Hematopoietic multipotent progenitor cell treated with erythropoietin and hydrocortisone succinate and interleukin-3 and kit ligand, for 17 days (in vitro differentiated cells): ENCODE measurements at places on chromosomes 7 and 10.

DNA sequence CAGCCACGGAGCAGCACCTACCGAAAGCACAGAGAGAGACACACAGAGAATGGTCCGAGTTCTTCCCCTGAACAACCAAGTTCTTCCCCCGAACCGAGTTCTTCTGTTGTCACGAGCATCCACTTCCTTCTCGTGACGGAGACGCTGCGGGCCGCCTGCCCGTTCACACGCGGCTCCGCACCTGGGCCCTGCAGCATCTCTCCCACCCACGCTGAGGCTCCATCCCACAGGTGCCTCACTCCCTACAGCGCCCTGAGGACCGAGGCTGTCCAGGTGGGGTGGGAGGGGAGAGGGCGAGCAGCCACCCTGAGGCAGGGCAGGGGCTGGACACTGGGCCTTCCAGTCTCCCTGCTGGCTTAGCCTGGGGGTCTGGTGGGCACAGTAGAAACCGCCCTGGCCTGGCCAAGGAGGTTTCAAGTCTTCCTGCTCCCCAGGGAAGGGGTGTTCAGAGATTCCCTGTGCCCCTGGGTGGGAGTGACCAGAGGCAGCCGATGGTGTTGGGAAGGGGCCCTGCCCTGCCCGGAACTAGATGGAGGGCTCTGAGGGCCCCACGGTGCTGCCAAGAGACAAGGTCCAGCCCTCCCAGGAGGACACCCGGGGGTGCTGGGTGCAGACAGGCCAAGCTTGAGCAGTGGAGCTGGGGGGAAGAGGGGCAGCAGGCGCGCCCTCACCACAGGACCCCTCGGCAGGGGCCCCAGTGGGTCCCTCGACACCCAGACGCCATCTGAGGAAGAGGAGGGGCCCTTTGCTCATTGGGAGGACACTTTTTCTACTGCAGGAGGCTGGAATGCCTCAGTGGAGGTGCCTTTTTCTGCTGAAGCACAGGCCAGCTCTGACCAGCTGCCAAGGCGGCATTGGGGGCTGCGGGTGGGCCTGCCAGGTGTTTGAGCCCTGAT, 5.2 kb upstream of the NKX6-2 start:
- DNase-seq = no peak

DNA sequence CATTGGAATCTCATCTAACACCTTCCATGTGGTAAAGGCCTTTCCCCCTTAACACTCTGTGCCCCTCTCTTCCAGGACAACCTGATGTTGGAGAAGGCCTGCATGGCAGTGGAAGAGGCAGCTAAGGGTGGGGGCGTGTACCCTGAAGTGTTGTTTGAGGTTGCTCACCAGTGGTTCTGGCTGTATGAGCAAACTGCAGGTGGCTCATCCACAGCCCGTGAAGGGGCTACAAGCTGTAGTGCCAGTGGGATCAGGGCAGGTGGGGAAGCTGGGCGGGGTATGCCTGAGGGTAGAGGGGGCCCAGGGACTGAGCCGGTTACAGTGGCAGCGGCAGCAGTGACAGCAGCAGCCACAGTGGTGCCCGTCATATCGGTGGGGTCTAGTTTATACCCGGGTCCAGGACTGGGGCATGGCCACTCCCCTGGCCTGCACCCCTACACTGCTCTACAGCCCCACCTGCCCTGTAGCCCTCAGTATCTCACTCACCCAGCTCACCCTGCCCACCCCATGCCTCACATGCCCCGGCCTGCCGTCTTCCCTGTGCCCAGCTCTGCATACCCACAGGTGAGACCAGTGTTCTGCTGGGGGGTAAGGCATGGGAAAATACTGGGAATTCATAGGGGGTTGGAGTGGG, 12.4 kb downstream of the NDST2 start:
- no peak for DNase-seq

DNA sequence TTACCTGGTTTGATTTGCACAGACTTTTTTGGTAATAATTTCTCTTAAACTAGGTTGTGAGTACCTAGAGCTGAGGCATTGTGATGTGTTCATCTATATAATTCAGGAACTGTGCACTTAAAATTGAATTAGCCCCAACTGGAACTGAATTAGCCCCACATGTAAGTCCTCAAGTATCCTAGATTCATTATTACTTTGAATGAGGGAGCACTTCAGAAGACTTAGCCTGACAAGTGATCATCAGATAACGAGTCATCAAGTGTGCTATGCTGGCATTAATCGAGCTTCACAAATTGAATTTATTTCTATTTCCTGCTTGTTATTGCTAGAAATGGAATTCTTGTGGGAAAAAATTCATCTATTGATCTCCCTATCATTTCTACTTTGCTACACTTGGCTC, 323.4 kb upstream of the SEMA3D start:
- no peak for DNase-seq

- no peak for DNase-seq
Observed at GRCh38 chr10:47381103-47381395, 3.0 kb downstream of the ZNF488 start.

GRCh38 chr7:18778594-18778993, 283.0 kb downstream of the HDAC9 start:
- no peak for DNase-seq

GRCh38 chr7:91424371-91424770, 160.1 kb downstream of the FZD1 start:
- DNase-seq = no peak

- DNase-seq = no peak
Observed at GRCh38 chr7:110861163-110861562, 229.8 kb upstream of the LRRN3 start.

DNA sequence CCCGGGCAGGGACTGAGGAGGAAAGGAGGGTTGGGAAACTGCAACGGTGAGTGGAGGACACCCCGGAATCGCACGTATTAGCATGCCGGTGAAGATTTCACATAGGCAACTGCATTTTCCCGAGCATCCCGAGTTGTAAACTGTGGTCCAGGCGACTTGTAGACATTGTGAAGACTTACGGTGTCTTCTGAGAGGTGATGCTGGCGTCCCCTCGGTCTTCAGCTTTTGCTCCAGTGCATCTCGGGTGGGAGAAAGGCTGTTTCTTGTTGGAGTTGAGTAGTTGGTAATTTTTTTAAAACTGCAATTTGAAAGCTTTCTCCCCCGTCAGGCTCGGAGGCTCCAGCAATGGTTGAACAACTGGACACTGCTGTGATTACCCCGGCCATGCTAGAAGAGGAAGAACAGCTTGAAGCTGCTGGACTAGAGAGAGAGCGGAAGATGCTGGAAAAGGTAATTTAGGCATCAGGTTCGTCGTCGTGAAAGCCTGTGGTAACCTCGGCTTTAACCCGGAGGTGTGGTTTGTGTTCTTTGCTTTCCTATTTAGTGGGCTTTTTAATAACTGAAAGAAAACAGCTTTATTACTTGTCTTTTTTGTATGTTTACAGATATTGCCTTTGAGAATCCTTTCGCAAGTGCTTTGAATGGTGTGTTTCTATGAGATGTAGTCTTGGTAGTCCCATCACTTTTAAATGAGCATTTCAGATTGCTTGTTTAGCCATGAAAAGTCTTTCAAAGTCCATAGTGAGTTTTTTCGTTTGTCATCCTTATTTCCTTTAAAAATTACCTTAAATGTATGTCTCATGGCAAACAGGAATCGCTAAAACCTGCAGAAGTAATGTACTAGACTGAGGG, 687 bp downstream of the HELLS start:
- no peak for DNase-seq

DNA sequence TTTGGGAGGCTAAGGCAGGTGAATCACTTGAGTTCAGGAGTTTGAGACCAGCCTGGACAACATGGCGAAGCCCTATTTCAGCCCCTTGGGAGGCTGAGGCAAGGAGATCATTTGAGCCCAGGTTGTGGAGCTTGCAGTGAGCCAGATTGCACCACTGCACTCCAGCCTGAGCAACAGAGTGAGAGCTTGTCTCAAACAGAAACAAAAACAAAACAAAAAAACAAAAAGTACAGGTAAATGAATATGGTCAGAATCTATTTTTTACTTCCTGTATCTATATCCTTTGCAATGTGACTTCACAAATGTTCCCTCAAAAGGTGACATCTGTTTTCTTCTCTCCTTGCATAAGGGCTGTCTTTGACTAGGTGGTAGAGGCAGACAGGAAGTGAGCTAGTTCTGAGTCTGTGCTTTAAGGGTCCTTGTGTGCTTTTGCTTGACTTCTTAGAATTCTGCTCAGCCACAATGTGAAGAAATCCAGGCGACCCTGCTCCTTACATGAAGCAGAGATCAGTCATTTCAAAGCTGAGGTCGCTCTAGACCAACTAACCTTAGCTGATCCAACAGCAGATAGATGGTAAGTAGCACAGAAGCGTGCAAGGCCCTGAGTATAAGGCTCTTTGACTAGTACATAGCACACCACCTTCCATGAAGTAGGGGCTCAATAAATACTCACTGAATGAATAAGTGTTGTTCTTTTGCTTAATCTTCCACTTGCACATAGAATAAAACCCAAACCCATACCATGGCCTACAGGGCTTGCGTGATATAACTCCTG, 423.2 kb upstream of the PCDH15 start:
- no peak for DNase-seq

- DNase-seq = no peak
Observed at GRCh38 chr7:33719059-33719581, 186.2 kb upstream of the BMPER start.

DNA sequence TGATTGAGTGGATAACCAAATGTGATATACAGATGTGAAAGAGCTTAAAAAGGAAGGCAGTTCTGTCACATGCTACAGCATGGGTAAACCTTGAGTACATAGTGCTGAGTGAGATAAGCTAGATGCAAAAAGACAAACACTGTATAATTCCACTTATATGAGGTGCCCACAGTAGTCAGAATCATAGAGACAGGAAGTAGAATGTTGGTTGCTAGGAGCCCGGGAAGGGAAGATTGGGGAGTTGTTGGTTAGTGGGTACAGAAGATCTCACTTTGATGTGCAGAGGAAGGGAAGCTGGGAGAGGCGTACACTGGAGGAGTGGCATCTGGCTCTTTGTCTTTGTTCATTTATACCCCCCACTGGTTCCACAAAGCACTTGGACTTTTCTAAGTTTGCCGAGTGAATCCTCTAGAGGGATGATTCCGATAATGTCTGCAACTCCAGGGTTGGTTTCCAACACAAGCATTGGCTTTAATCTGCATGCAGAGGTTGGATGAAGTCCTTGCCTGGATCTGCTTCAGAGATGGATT, 39.5 kb downstream of the TSPAN14 start:
- no peak for DNase-seq

DNA sequence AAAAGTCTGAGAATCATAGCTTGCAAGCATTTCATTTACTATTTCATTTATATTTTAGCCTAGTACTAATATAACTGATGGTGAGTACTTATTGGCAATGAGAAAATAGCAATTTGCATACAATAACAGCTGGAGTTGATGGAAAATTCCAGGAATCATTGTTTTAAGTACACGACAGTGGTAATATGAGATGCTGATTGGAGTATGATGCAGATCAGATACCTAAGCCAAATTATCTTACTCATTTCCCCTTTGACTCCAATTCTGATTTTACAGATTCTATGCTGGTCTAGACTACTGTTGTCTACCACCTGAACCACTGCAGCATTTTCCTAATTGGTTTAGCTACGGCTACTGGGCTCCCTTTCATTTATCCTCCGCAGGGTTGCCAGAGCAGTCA, 36.7 kb downstream of the GNG11 start:
- no peak for DNase-seq

DNA sequence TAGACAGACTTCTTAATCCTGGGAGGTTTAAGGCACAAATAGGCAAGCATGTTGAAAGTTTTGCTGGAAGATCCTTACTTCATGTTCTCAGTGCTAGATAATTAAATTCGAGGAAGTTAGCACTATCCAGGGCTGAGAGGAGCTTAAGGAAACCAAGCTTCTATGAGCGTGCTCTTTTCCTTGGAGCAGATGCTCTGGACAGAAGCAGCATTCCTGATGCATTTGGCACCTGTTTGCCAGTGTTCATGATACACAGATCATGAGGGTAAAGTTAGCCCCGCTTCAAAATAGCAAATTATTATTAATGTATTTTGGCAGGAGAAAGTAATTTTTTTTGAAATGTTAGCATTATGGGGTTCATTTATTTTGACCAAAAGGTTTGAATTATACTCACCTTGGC, 9.4 kb downstream of the HDAC9 start:
- no peak for DNase-seq

GRCh38 chr7:159104188-159104920, 40.3 kb downstream of the VIPR2 start:
- no peak for DNase-seq

- DNase-seq = peak; percentile 25
Observed at GRCh38 chr7:128405471-128406313, 4.1 kb downstream of the IMPDH1 start.

- peak; percentile 35 for DNase-seq
Observed at GRCh38 chr7:151346470-151346769, 4.8 kb downstream of the NUB1 start.
